ENCODE measurements at places on chromosomes 1 and 21.
A peak's percentile ranks its signal among the peaks of the same experiment; 100 is the strongest.

DNA sequence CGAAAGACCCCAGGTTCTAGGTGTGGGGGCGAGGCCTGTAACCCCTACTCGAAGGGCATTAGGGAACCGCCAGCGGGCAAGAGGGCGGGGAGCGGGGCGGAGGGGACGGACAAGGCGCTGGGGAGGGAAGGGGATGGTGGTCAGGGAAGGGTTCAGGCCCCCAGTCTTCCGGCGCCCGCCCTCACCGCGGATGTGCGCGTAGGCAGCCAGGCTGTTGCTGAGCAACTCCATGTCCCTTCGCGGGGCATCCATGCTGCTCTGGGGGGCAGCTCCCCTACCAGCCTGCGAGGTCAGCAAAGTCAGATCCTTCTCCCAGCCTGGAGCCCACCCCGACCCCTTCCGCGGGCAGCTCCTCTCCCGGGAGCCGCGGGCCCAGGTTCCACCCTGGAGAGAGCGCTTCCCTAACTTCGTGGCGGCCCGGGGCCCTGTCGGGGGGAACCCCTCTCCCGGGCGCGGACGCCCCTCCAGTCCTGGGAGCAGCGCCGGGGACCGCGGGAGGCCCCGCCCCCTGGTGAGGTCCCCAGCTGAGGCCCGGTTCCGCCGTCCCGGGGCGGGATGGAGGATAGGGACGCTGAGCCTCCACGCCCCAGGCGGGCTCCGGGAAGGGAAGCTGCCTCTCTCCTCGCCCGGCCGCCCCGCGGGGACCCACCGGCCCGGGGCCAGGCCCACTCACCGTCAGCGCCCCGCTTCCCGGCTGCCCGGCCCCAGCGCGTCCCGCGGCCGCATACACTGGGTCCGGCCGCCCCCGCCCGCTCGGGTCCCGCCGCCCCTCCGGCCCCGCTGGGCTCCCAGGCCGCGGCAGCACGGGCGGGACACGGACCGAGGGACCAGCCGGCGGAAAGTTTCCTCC is 434 bp downstream of the EVA1B start:
- DNase-seq = no peak

DNA sequence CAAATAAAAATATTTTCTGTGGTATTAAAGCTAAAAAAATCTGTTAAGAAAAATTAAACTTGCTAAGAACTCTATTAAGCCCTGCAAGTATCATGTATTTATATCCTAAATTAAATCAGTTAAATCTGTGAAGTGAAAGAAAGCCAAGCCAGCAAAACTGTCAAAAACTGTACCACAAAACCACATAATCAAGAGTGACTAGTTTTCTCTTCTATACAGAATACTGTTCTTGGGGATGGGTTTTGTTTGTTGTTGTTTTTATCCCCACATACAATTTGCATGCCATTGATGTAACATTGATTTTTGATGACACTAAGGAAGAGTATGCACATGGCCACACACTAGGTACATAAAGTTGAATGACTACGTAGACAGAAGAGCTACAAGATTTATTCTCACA is 20.4 kb downstream of the DPH5 start:
- no peak for DNase-seq

GRCh38 chr1:1354271-1355247 is 3.8 kb downstream of the MXRA8 start:
- DNase-seq = no peak

GRCh38 chr1:36006941-36007500 is 76.1 kb downstream of the AGO3 start:
- no peak for DNase-seq

DNA sequence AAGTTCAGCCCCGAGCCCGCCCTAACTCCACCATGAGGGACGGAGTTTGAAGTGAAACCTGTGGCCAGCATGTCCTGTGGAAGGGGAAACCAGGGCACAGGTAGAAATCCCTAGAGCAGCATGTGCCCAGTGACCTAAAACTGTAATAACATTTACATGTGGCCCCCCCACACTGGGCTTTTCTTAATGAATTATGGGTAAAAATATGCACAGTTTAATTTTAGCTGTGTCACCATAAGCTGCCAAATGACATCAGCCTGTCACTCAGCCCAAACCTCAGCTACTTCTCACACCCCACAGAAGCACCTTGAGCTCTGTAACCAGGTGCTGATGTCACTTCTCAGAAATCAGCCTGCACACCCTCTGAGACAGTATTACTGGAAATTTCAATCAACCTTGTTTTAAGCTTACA is 50.0 kb upstream of the SLC19A1 start:
- DNase-seq = no peak

GRCh38 chr1:193229136-193229535 is 42.7 kb upstream of the B3GALT2 start:
- no peak for DNase-seq

DNA sequence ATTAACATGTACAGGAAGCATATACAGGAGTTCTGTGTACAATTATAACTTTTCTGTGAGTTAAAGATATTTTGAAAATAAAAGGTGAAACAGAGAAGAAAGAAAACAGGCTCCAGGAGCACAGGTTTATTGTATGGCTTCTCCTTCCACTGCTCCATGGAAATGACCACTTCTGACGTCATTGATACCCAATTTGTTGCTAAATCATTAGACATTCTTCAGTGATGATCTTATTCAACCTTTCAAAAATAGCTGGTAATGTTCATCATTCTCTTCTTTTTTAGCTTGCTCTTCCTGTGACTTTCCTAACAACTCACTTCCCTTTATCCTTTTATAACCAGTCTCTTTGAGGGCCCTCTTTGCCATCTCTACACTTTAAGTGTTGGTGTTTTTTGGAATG is 77.8 kb downstream of the KCNK2 start:
- no peak for DNase-seq

DNA sequence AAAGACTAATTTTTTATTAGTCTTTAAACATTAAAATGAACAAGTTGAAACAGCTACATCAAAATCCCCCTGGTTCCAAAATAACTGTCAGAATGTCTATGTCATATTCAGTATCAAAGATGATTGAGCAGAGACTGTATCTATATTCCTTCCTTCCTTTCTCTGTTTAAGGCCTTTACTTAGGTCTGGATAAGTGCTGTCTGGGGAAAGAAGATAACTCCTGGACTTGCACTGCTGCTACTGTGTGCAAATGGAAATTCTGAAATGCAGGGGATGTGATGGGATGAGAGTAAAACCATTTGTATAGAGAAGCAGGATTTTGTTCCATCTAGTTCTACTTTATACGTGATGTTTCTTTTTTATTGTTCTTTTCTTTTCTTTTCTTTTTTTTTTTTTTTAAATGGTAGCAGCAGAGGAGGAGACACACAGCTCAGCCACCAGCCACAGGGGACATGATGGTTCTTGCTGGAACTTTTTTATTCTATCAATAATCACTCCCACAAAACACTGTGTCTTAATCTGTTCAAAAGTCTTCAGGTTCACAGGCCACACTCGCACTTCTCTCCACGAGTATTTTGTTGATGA is 33.6 kb upstream of the FOXE3 start:
- DNase-seq = no peak

DNA sequence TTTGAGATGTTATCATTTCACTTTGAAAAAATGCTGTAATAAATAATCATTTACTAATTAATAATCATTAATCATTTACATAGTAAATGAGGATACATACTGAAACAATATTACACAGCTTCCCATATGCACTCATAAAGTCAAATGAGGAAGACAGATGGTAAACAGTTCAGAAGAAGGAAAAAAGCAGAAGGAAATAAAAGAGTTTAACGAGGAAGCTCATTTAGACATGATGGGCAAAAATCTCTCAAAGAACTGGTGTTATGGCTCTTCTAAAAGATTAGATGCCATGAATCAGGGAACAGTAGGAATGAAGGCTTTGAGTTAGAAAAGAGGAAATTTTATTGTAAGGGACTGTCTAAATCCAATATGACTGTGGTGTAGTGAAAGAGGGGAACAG is 347.6 kb downstream of the PTPRC start:
- no peak for DNase-seq

GRCh38 chr1:177122461-177123251 is 41.9 kb downstream of the ASTN1 start:
- no peak for DNase-seq

GRCh38 chr21:39048574-39048973 is 134.7 kb downstream of the PSMG1 start:
- no peak for DNase-seq

- no peak for DNase-seq
These were observed 8.2 kb upstream of the CDK11A start for GRCh38 chr1:1732381-1732780.

DNA sequence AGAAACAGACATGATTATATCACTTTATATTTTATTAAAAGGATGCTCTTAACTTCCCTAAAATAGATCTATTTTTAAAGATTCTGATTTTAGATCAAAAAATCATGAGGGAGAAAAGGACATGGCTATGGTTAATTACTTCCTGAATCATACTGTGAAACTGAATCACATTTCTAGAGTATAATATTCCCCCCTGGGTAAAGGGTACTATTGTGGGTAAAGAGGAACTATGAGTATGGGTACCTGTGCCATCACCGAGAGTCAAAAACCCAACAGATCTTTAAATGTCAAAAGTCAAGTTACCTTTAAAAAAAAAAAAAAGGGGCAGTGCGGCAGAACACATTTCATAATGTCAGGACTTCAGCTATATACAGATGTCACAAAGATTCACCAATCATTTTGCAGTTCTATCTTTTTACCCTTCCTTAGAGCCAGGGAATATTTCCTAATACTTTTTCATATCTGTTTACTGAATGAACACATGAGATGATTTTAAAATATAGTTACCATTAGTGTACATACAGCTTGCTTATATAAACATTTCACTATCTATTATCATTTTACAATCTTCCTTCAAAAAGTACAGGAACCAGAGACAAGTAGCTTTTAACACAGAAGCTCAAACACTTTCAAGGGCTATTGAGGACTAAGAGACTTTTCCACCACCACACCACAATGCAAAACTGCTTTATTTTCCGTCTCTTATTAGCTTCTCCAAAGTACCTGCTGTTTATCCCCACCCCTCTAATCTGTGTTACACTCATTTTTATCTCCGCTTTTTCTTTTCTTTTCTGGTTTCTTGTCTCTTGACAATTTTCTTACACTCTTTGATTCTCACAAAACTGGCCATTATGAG is 45.0 kb downstream of the EVI5 start:
- DNase-seq = no peak

GRCh38 chr1:201353186-201353940 is 24.1 kb downstream of the TNNT2 start:
- no peak for DNase-seq

DNA sequence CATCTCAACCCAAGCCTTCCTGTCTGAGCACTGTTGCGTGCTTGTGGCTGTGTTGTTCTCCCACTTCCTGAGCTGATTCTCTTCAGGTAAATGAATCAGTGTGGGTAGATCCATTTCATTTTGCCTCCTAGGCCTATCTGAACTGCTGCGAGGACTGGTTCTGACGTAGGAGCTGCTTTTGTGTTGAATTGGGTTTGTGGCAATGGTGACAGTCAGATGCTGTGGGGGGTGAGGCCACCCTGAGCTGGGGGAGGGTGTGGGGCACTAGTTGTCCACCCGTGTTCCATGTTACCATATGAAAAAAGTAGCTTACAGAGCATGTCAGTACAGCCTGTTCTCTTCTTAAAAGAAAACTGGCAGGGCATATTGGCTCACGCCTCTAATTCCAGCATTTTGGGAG is 81.5 kb downstream of the MRPS6 start:
- DNase-seq = no peak

DNA sequence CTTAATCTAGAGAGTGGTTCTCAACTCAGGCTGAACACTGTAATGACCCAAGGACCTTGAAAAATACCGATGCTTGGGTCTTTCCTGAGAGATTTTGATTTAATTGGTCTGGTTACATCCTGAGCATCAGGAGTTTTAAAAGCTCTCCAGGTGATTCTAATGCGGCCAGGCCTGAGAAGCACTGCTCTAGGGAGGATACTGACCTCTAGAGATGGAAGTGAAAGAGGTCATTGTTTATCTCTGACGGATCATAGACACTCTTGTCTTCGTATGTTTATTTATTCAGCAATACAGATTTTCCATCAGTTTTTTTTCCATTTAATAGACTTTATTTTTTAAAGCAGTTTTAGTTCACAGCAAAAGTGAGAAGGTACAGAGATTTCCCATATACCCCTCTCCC is 54.5 kb upstream of the IGSF5 start:
- peak; percentile 9 for DNase-seq

- DNase-seq = no peak
These were observed 387.6 kb downstream of the PCP4 start for GRCh38 chr21:40254540-40255465.

Measured in pons (tissue), 1 donor.